ENCODE measurements at places on chromosomes 5 and 9.

DNA sequence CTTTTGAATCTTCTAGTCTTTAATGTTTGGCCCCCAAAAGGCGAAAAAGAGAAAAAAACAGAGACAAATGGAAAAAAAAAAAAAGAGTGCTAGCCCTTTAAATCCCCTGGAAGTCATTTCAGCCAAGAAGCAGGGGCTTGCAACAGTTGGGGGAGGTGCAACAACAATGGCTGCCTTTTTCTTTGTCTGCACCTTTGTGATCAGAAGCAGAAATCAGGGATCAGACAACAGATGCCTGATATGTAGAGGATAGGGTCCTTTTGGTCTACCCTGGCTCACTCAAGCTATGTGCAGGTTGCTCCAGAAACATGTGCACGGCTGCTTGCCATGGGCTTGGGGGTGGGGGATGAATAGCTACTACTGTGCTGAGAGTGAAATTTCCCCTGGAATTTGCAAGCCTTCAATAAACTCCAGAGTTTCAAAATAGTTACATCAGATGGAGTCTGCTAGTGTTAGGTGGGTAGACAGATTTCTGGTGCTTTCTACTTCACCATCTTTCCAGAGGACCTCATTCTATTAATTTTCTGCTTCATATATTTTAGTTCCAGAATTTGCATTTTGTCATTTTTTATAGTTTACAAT lies 150.9 kb downstream of the FGF18 start:
- DNase-seq, result no peak

DNA sequence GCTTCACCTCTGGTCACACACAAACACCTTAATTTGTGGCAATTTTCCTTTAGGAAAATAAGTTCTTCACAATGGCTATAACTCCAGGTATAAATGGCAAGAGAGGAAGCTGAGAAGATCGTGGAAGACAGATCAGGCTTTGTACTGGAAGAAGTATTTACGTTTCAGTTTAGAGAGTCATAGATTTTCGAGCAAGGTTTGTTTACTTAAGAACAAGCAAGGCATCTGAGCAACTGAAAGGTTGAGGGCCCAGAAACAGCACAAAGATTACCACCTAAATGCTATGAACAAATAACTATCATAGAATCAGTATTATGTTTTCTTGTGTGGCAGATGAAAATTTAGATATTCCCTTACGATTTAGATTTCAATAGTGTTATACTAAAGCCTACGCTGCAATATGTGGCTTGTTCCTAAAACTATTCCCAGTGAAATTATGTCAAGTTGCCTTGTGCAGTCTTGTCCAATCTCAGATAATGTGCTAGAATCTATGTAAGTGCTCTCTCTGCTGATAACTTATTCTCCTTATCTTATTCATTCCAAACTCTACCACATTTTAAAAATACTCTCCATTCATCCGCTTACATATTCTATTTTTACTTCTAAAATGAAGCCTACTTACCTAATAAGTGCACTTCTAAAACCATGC lies 6.7 kb downstream of the SLCO4C1 start:
- no peak for DNase-seq

- DNase-seq, result no peak
Measured at GRCh38 chr5:134451225-134451935, 39.7 kb upstream of the CDKN2AIPNL start.

DNA sequence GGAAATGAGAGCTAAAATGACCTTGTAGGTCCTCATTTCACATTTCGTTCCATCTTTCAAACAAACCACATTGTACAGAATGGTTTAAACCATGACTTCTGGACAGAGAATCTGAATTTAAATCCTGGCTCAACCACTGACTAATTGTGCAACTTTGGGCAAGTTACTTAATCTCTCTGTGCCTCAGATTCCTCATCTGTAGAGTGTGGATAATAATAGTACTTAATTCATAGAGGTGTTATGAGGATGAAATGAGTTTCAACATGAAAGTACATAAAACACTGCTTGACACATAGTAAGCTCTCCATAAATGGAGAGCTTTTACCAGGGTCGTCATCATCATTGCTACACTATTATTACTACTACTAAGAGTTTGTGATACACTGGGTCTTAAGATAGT lies 46.3 kb upstream of the FOXE1 start:
- no peak for DNase-seq

- DNase-seq, result no peak
Measured at GRCh38 chr9:95175523-95175922, 142.0 kb downstream of the FANCC start.

DNA sequence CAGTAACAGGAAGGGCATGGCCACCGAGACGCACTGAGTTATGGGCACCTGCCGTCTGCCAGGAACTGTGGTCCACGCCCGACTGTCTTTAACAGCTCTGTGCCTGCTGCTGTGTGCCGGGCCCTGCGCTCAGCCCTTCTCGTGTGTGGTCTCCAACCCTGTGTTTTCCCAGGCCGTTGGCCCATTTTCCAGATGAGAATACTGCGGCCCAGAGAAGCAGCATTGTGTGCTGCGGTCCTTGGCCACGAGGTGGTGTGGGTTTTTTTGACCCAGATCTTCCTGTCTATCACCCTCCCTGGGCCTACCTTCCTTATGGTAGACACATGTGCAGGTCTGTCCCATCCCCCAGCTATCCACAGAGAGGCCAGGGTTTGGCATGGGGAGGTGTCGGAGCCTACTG lies 47.0 kb downstream of the RXRA start:
- no peak for DNase-seq

DNA sequence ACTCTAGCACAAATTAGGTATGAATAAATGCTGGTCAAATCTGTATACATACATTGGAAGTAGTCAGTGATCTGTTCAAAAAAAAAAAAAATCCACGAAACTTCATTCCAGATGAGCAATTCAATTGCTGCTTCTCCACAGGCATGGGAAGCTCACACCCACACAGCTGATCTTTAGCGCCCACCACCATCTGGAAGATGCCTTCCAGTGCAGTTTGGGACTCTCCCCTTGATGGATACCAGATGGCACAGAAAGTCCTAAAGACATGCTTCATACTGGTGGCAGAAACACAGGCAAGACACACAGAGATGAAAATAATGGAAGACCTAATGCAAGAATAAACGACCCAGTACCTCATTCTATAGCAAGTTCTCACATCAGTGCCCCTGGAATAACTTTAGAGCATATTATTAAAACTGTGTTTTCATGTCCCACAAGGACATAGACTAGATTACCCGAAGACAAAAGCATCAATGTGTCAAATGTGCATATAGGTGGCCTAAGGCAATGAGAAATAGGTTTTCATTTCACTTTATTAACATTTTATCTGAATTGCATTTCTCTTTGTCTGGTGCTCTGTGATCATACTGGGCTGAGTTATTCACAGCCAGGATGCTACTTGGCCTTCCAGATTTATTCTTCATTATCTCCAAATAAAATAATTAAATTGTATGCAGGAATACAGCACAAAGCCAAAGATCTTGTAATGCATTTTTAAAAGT lies 135.4 kb upstream of the TAS2R1 start:
- no peak for DNase-seq

GRCh38 chr5:143707806-143708205 lies 104.2 kb upstream of the HMHB1 start:
- DNase-seq, result no peak

- no peak for DNase-seq
Measured at GRCh38 chr5:110264661-110265060, 461.8 kb downstream of the TMEM232 start.

- DNase-seq, result no peak
Measured at GRCh38 chr5:150419630-150420270, 7.0 kb upstream of the CD74 start.

GRCh38 chr9:96232539-96233241 lies 69.3 kb downstream of the HSD17B3 start:
- DNase-seq, result no peak

- DNase-seq, result no peak
Measured at GRCh38 chr9:72872718-72873117, 80.1 kb downstream of the ALDH1A1 start.

DNA sequence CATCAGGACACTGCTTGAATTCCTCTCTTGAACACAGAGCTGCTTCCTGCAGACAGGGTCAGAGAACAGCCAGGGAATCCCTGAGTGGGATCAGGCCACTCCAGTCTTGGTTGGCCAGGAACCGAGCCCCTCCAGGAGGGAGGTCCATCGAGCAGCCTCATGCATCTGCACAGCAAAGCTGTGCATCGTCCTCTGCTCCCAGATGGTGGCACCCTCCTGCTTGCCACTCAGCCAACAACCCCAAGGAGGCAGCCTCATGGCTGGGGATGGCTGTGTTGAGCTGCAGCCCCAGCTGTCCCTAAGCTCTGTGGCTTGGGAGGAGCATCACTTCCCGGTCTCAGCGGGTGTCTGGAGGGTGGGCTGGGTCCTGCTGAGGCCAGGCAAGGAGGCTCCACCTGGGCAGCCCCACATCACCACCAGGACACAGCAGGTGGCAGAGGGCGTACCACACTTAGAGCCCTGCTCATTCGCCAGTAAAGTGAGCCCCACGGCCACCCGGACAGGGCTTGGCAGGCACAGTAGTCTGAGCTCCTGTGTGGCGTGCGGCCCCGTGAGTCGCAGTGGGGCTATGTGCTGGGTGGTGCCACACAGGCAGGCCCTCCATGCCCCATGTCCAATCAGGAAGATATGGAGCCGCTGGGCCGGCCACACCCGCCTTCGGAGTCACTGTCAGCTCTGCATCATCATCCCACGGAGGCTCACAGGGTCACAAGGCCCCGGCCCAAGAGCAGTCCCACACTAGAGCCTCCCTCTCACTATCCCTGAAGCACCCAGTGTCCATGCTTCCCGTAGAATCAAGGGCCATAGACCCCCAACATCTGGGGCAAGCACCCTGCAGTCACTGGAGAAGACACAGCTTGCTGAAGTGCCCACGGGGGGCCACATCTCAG lies 11.9 kb downstream of the LPCAT1 start:
- DNase-seq, result no peak

GRCh38 chr5:142826093-142826492 lies 55.9 kb downstream of the ARHGAP26 start:
- no peak for DNase-seq

DNA sequence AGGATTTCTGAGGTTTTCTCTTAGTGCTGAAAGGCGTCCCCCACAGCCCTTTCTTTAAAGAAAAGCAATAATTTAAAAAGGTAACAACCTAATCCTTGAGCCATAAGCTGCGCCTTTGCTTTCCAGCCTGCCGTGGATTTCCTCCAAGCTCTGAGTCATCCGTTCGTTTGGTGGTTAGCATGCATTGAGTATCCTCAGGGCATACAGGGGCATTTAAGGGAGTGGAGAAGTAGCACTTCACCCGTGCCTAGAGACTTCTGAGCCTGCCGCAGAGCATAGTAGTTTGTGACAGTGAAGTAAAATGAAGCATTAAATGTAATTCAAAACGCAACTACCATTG lies 892 bp upstream of the TNC start:
- no peak for DNase-seq

- no peak for DNase-seq
Measured at GRCh38 chr9:71812385-71812784, 44.1 kb upstream of the CEMIP2 start.

DNA sequence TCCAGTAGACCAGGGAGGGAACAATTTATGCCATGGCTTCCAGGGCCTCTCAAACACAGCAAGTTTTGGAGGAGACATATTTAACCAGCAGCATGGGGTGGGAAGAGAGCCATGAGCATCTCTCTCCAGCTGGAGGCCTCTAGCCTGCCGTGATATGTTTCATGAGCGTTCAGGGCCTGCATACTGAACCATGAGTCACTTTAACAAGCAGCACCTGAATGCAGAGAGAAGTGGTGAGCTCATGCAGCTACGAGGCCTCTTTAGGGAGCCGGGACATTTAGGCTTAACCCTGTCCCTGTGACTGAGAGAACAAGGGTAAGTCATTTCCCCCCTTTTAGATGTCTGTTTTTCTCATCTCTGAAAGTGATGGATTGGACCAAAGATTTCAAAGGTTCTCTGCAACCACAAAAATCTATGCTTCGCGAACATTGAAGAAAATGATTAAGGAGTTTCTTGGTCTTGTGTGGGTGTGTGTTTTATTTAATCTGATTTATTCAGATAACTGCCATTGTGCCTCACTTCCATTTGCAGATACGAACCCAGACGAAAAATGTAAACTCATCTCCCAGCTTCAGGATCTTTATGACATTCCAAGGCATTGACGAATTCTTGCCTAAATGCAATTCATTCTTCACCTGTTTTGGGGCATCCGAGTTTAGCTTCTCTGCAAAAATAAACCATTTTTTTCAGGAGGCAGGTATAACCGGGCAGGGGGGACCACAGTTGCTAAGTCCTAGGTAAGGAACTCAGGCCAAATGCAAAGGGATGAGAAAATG lies 157.0 kb downstream of the GABBR2 start:
- DNase-seq, result peak; percentile 5

GRCh38 chr5:38211354-38211710 lies 47.0 kb upstream of the EGFLAM start:
- DNase-seq, result no peak

- no peak for DNase-seq
Measured at GRCh38 chr5:126928041-126928440, 102.3 kb downstream of the MARCHF3 start.

- DNase-seq, result no peak
Measured at GRCh38 chr9:84224246-84224645, 116.3 kb downstream of the SLC28A3 start.

GRCh38 chr9:99565203-99565602 lies 256.5 kb upstream of the NR4A3 start:
- DNase-seq, result no peak

- DNase-seq, result no peak
Measured at GRCh38 chr9:108113596-108113995, 624.0 kb upstream of the KLF4 start.

DNA sequence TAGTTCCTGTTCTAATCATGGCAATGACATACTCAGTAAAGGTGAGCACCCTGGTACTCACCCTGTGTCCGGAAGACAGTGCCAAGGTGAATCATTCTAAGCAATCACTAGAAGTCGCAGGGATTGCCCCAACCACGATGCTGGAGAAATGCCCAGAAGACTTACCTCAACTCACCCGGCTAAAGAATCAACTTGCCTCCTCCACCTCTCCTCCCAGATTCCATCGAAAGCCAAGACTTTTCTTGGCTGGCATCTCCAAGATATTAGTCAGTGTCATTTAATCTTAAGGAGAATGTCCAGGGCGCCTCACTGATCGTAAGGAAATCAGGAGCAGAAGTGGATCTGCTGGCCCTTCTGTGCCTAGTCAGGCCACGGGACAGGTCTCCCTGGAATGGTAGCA lies 204.9 kb downstream of the ERCC6L2 start:
- DNase-seq, result no peak

DNA sequence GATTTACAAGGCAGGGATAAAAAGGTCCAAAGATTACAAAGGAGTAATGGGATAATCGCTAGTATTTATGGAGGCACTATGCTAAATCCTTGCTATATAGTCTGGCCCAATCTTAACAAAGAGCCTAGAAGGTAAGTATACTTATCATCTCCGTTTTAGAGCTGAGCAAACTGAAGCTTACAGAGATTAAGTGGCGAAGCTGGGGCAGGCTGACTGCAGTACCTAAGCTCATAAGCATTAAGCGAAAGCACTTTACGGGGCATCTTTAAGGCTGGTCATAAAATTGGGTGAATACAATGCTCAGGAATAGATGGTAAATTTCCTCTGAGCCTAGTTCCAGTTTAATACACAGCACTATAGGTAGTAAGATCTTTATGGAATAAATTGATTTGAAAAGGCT lies 30.0 kb upstream of the ZNF366 start:
- DNase-seq, result no peak

GRCh38 chr5:127517110-127517479 lies 345 bp upstream of the PRRC1 start:
- DNase-seq, result no peak

Measured in NT2/D1 (cell line).